ENCODE measurements at places on chromosomes 12 and 14.

DNA sequence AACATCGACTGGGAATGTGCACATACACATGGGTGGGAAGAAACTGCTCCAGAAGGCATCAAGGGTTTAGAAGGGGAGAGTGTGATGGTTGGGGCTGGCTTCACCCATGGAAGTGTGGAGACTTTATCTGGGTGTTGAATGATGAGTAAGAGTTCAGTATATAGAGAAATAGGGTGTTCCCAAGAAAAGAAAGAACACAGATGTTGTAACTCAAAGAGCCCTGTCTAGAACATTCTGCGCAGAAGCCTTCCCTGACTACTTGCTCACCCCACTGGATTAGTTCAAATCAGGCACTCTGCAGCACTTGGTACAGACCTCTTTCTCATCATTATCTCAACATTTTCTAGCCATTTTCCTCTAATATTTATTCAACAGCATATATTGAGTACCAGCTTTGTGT lies 491.7 kb downstream of the SNAPC1 start:
- DNase-seq, result no peak

DNA sequence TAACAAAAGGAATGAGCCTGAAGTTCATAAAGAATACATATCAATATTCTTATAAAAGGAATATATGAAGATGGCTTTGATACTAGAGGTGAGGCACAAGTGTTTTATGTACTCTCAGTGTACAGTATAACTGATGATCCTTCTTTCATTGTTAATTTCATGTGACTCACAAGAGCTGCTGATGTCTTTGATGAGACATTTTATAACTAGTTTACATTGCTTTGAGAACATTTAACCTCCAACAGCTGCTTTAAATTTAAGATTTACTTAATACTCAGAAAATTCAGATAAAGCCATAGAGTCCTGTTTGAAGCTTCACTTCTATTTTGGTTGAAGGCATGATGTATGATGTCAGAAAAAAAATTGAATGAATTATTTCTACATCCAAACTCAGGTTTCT lies 59.8 kb downstream of the WASHC4 start:
- no peak for DNase-seq

GRCh38 chr14:81594012-81594411 lies 60.4 kb upstream of the SEL1L start:
- no peak for DNase-seq

GRCh38 chr12:92654929-92655328 lies 47.9 kb upstream of the PLEKHG7 start:
- DNase-seq, result no peak

GRCh38 chr12:50927356-50927755 lies 25.0 kb upstream of the HIGD1C start:
- DNase-seq, result no peak

GRCh38 chr12:52296572-52297215 lies 5.4 kb upstream of the KRT81 start:
- no peak for DNase-seq

Measured in activated naive CD4-positive, alpha-beta T cell treated with anti-CD3 and anti-CD28 coated beads for 36 hours (primary cell).